ENCODE measurements at places on chromosomes 11 and 22. TPM values are rescaled to one million over a fixed set of nuclear protein-coding genes. Genes with fewer than 3 reads are reported as not detected.

GRCh38 chr11:72807021-72807693, 7.1 kb upstream of the ATG16L2 start:
- no peak for DNase-seq

Gene FIBIN
- total RNA-seq: 0.44 TPM

DNA sequence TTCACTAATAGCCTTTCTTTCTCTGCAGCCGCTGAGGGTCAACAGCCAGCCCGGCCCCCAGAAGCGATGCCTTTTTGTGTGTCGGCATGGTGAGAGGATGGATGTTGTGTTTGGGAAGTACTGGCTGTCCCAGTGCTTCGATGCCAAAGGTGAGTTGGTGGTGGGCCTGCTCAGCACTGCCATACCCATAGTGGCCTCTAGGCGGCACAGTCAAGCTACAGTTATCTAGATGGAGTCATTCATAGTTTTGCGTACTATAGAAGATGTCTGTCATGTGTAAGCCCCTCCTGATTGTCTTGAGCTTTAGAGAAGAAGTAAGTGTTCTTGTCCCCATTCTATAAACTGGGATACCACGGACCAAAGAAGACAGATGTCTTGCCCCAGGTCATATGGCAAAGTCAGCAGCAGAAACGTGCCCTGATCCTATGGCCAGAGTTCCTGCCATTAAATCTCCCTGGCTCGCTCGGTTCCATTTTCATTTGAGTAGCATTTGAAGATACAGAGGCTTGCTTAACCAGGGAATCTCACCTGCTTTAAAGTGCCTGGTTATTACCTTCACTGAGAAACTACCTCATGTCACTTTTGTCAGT, 42.1 kb upstream of the CRTAM start:
- DNase-seq: peak; percentile 52

- DNase-seq: no peak
Measured at GRCh38 chr11:1947592-1948237, 583 bp downstream of the MRPL23 start.

DNA sequence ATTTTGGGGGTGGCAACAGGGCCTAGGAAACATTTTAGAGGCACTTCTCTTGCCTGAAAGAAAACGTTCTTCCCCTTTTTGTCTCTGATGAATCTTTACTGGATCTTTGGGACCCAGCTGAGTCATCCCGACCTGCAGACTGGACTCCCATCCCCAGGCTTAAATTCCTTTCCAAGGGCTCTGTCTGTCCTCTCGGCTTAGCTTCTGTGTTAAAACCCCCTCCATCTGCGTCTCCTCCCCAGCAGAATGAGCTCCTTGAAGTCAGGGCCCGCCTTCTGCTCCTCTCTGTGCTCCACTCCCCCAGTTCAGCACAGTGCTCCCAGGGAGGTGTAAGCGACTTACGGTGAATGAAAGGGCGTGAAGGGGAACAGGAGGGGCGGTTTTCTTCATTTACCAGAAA, 895 bp upstream of the DAGLA start:
- DNase-seq: no peak
